ENCODE measurements at places on chromosomes 5 and 9.

- DNase-seq = no peak
Observed at GRCh38 chr5:35681911-35682310, 64.2 kb downstream of the SPEF2 start.

DNA sequence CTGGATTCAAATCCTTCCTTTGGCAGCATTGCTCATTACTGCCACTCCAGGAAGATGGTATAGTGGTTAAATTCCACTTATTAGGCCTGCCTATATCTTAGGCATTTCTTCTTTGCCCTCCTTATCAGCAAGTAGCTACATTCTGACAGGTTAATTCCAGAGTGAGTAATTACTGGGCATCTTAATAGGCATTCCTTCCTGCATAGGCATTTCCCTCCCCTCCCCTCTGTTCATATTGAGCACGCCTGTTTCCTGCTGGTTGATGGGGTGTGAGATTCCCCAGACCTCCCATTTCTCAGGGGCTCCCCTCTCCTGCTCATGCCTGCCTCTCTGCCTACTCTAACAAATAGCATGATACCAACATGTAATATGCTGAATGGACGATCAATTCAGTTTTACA, 305.9 kb downstream of the CYLC2 start:
- DNase-seq = no peak

GRCh38 chr5:79263290-79263689, 27.4 kb downstream of the JMY start:
- DNase-seq = no peak

DNA sequence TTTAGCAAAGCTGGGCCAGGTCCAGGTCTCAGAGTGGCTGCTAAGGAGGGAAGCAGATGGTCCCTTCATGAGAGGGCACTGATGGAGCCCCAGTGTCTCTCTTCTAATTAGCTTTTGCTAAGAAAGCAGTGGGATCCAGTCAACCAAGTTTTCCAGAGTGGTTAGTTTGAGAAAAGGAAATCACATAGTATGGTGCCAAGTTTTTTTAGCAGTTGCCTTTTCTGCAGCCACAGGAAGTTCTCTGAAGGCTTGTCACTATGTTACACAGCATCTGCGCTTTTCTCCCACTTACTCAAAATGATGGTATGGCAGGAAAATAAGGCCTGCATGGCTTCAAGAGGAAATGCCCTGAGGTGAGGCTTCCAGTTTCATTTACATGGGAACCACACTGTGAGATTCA, 331.5 kb upstream of the ZNF462 start:
- DNase-seq = no peak

DNA sequence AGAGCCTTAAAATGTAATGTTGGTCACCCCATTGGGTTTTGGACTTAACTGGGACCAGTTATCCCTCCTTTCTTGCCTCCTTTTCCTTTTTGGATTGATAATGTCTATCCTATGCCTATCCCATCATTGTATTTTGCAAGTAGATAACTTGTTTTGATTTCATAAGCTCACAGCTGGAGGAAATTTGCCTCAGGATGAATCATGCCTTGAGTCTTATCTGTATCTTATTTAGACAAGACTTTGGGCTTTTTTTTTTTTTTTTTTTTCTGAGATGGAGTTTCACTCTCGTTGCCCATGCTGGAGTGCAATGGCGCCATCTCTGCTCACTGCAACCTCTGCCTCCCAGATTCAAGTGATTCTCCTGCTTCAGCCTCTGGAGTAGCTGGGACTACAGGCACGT, 443.3 kb downstream of the DNAH5 start:
- no peak for DNase-seq
